ENCODE measurements at places on chromosomes 16 and 17.

DNA sequence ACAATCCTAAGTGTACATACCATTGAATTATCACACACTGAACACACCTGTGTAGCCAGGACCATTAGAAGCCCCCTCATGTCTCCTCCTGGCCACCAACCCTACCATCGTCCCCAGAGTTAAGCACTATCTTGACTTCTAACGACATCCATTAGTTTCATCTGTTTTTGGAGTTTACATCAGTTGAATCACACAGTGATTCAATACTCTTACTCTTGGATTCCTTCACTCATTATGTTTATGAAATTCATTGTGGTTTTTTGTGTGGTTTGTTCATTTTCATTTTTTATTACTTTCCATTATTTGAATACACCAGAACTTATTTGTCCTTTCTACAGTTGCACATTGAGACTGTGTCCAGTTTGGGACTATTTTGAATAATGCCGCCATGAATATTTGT, 13.6 kb downstream of the DRC7 start:
- no peak for DNase-seq

GRCh38 chr16:8253718-8254117, 336.6 kb downstream of the TMEM114 start:
- DNase-seq: no peak

DNA sequence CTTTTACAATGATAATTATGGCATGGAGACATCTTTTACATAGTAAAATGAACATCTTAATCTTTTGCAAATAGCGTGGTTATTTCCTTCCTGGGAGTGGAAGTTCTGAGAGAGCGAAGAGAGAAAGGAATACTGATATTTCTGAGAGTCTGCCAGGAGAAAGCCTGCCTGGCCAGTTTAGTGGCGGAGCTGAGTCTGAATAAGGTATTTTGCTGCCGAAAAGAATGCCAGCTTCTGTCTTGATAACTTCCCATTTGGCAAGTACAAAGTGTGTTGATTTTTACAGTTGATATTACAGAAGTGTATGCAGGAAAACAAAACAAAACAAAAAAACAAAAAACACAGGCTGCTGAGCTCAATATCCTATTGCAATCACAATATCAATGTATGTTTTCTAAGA, 55.9 kb downstream of the KCNJ2 start:
- no peak for DNase-seq

- DNase-seq: no peak
These were observed 9.5 kb downstream of the CYB561 start for GRCh38 chr17:63436523-63437110.

GRCh38 chr17:63533433-63534077, 10.4 kb downstream of the KCNH6 start:
- no peak for DNase-seq

GRCh38 chr16:568401-569258, 1.1 kb upstream of the PIGQ start:
- DNase-seq: no peak

DNA sequence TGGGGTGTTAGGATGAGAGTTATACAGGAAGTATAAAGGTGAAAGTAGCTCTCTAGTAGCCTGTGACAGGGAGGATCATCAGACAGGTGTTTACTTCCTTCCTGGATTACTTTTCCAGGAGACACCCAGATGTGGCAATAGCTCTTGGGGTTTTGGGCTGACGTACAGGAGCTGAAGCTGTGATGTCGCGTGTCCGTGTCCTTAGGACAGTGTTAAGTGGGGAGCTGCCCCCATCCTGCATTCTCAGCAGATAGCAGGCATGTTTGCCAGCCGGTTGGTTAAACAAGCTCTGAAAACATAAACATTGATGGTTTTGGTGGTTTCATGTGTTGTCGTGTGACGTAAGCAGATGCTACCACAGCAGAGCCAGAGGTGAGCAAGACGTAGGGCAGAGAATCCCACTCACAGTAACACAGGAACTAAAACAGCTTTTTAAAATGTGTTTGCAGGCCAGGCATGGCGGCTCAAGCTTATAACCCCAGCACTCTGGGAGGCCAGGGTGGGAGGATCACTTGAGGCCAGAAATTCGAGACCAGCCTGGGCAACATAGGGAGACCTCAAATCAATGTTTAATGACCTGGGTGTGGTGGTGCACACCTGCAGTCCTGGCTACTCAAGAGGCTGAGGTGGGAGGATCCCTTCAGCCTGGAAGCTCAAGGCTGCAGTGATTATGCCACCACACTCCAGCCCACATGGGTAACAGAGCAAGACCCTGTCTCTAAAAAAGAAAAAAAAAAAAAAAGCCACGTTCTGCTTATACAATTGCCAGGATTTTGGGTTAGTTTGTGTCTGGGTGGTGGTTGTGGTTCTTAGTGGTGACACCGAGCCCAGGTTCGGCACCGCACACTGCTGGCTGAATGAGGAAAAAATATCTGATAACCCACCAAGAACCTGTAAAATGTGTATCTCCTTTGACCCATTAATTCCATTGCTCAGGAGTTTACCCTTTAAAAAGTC, 18.2 kb upstream of the IL17C start:
- DNase-seq: peak; percentile 31

- no peak for DNase-seq
These were observed 9.9 kb downstream of the MXRA7 start for GRCh38 chr17:76700617-76701470.

GRCh38 chr17:72004611-72005331, 116.0 kb upstream of the SOX9 start:
- DNase-seq: no peak

- DNase-seq: no peak
These were observed 40.4 kb downstream of the TMEM114 start for GRCh38 chr16:8549843-8550412.

GRCh38 chr17:70609566-70609965, 440.2 kb downstream of the KCNJ2 start:
- no peak for DNase-seq

DNA sequence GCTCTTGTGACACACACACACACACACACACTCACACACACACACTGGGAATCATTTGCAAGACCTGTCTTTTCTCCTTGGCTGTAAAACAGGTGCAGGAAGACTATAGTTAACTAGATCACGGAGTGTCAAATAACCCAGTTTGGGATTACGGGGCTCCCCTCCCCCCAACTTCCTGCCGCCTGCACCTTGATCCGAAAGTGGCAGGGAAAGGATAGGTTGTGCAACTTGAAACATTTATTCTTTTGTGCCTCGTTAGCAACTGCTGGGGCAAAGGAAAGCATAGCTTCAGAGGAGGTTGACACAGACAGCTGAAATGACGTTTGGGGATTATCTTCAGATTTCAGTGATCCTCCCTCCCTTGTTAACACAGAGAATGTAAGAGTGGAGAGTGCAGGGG, 149.5 kb downstream of the NTN1 start:
- no peak for DNase-seq

GRCh38 chr17:325270-326009, 27.2 kb downstream of the RPH3AL start:
- DNase-seq: no peak

DNA sequence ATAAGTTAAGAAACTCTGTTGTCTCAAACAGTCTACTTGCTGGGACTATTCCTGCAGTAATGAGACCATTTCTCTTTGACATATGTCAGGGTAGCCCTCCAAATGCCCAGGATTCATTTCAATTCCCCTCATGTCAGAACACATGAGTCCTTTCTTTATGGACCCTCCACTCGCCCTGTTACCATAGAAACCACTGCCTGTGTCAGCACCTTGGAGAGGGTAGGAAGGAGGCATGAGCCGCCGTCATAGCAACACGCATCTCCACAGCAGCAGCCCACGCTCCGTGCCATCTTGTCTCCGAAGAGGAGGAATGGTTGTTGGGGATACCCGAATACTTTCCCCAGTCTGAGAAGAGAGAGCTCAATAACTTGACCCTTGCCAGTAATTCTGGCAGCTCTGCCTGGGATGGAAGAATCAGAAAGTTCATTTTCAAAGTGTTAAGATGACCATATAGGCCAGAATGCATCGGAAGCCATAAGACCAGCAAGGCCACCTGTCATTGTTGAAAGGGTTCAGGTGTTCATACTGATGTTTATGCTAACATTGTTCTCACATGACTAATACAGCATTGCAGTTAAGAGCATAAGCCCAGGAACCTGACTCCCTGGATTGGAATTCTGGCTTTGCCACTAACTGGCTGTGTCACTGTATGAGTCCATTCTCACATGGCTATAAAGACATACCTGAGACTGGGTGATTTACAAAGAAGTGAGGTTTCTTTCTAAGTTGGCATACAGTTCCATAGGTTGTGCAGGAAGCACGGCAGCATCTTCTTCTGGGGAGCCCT, 141.3 kb downstream of the ABCC12 start:
- no peak for DNase-seq

DNA sequence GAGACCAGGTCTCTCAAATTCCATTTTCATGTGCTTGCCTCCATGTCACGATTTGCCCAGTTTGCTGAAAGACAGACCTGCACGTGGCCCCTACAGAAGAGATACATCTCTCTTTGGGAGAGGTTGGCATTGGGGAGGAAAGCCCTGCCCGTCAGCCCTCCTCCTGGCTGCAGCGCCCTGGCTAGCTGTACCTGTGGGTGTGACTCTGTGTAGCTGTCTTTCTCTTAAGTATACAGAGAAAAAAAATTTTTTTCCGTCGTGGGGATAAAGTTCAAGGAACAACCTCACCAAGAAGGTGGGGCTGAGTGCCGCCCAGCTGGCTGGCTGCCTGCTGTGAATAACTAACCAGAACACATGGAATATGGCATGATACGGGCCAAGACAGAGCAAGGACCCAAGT, 26.5 kb downstream of the TMEM98 start:
- no peak for DNase-seq

- DNase-seq: peak; percentile 64
These were observed 2.6 kb upstream of the TSPOAP1 start for GRCh38 chr17:58330997-58331814.

- DNase-seq: no peak
These were observed 31.5 kb downstream of the RBL2 start for GRCh38 chr16:53465606-53466280.

DNA sequence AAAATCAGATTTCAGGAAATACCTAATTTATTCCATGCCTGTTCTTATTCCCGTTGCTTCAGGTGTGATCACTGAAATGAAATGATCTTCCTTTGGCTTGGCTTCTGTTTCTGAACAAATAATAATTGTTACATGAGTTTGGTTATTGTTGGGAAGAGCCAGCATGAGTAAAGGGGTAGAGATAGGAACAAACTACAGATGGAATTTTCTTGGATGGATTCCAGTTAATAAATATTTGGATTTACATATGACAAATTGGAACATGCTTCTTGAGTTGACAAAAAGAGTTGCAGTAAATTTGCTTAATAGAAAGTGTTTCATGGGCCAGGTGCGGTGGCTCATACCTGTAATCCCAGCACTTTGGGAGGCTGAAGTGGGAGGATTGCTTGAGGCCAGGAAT, 28.2 kb downstream of the TAC4 start:
- DNase-seq: no peak

DNA sequence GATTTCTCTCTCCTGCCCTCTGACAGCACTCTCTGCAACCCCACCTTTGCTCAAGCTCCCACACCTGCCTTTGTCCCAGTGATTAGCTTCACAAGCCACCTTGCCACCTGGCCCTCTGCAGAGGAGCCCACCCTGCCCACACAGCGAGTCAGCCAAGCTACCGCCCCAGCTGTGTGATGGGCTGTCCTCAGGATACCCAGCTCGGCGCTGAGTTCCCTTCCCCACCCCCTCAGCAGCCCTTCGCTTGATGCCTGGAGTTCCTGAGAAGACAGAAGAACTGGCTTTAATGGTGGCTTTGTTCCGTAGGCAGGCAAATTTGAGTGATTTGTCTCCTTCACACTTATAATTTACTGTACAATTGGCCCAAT, 266.4 kb downstream of the CBLN1 start:
- DNase-seq: no peak

- no peak for DNase-seq
These were observed 54.0 kb downstream of the CNGB1 start for GRCh38 chr16:57916735-57917438.

GRCh38 chr16:70454222-70455034, at the start of gene FCSK:
Gene FCSK, plus strand, starts transcription at chr16:70454595. Its CDS starts 8,596 bp downstream, at chr16:70463191.
- DNase-seq: peak; percentile 61

DNA sequence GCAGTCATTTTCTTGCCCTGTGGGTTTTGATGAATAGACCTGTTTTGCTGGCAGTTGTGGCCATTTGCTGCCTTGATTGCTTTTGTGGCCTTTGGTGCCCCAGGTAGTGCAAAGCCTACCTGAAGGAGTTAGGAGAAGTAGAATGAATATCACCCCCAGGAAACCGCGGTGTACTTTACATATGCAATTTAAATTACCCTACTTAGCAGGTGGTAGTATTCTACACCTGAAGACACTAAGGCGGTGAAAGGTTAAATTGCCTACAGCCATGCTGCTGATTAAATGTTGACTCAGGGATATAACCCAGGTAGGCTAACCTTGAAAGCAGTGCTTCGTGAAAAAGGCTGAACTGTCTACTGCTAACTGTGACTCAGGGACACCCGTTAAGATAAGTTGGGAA, 27.2 kb upstream of the WWOX start:
- no peak for DNase-seq

- no peak for DNase-seq
These were observed 30.9 kb downstream of the IFT140 start for GRCh38 chr16:1580956-1581355.

DNA sequence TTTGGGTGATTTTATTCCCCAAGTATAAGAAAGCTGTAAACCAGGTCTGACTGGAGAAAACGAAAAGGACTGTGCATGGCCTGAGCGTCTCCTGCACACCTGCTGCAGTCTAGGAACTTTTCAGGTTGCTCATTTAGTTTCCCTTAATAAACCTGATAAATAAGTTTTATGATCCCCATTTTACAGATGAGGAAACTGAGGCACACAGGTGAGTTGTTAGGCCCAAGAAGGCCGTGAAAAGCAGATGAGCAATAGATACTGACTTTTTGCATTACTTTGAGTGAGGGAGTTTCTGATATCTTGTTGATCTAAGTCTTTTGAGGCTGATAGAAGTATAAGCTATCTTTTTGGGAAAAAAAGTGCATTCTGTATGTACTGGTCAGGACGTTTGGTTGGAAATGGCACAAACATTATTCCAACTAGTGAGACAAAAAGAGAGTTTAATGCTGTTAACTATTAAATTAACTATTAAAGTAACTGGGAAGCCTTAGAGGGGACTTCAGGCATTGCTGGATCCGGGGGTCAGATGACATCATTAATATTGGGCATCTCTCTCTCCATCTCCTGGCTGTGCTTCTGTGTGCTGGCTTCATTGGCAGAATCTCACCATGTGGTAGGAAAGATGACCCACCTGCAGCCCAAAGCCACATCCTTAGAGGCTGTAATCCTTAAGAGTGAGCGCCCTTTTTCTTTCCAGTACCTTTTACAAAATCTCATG, 163.4 kb downstream of the CMIP start:
- no peak for DNase-seq

GRCh38 chr16:55426865-55427484, 52.0 kb upstream of the MMP2 start:
- no peak for DNase-seq

- DNase-seq: no peak
These were observed 92.6 kb downstream of the CACNG3 start for GRCh38 chr16:24348545-24349290.

All from activated T-helper 2 cell treated with anti-CD3 and anti-CD28 coated beads, Interferon-gamma antibody, Interleukin-2, Interleukin-4, amounts not matched to agents 10 μg/mL and 5 μg/mL and 100 μg/mL, durations not matched to agents 14 hours and 24 hours and 36 hours (primary cell).